Muscle of back (tissue), 13 donors: ENCODE measurements at places on chromosomes 5 and 9.
A peak's percentile ranks its signal among the peaks of the same experiment; 100 is the strongest.

GRCh38 chr9:16387382-16387781, 483.1 kb downstream of the BNC2 start:
- DNase-seq = no peak

DNA sequence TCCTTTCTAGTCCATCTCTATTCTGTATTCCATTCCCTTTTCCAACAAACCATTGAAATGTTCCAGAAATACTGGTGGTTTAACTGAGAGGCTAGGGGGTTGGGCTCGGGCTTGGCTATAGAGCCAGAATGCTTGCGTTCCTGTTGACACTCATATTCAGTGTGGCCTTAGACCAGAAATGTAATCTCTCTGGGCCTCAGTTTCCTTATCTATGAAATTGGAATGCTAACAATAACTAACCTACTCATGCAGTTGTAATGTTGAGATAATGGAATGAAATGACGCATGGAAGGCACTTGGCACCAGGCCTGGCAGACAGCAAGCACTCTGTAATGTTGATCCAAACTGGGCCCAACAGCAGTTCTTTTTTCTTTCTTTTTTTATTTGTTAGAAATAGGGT, 26.8 kb downstream of the JADE2 start:
- no peak for DNase-seq

GRCh38 chr5:161851691-161852299, 3.9 kb downstream of the GABRA1 start:
- peak; percentile 3 for DNase-seq

GRCh38 chr5:6084376-6084775, 294.0 kb downstream of the MED10 start:
- no peak for DNase-seq

- peak; percentile 67 for DNase-seq
Observed at GRCh38 chr5:95900383-95900958, 61.2 kb downstream of the ELL2 start.

GRCh38 chr9:92328225-92328624, 2.5 kb downstream of the CENPP start:
- peak; percentile 64 for DNase-seq

GRCh38 chr5:71974622-71975021, 132.7 kb upstream of the MAP1B start:
- DNase-seq = no peak

DNA sequence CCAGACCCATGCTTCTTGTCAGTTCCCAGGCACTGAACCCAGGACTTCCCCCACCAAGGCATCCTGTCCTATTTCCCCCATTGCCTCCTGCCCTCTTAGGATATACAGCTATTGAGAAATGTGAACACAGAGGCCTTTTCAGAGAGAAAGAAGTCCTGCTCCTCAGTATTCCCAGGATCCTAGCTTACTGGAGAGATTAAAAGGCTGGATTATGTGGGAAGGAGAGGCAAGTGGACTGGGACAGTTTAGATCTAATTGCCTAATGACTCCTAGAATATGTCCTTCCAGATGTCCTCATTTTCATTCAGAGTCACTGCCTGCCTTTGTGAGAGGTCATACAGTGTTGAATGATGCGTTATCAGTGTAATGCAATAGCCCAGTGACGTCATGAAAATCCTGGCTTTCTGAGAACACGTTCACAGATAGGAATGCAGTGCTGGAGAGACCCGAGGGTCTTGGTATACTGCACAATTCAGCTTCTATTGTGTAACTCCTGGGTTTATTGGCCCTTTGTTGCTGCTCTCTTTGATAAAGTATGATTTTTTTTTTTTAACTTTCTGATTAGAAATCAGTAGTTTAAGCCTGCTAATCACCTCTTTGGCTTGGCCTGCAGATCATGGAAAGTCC, 26.2 kb downstream of the WWC1 start:
- peak; percentile 10 for DNase-seq

DNA sequence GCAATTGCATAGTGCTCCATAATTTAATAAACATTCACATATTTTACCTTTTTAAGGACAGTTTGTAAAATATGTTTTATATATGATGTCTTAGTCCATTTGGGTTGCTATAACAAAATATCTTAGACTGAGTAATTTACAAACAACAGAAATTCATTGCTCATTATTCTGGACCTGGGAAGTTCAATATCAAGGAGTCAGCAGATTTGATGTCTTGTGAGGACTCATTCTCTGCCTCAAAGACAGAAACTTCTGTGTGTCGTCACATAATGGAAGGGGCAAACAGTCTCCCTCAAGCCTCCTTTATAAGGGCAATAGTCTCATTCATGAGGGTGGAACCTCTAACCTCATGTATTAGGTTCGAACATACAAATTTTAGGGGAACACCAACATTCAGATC, 455.9 kb downstream of the TAF11L14 start:
- no peak for DNase-seq

DNA sequence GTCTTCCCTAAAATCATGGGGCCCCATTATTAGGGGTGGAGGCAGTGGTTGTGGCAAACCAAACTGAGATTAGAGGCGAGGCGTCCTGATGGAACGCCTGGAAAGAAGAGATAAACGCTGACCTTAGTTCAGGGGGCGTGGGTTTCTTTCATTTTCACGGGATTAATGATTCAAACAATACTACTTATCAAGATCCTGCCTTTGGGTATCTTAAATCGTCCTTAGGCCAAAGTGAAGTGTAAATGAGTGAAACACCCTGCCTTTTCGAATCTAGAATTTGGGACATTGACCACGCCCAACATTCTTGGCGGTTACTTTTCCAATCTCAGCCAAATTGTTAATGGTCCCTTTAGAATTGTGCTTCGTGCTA, 1.0 kb upstream of the UBTD2 start:
- peak; percentile 45 for DNase-seq

DNA sequence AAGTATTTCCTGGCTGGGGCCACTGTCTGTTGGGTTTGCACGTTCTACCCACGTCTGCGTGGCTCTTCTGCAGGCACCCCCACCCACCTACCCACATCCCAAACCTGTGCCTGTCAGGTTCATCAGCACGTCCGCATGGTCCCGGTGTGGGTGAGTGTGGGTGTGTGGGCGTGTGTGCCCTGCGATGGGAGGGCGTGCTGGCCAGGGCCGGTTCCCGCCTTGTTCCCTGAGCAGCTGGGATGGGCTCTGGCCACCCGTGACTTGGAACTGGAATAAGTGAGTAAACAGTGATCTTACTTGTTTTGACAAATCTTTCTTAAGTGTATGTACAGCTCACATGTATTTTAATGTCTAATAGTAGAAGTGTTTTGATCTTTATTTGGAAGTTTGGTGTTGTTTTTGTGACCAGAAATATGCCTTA, 20.4 kb downstream of the ERGIC1 start:
- DNase-seq = no peak

DNA sequence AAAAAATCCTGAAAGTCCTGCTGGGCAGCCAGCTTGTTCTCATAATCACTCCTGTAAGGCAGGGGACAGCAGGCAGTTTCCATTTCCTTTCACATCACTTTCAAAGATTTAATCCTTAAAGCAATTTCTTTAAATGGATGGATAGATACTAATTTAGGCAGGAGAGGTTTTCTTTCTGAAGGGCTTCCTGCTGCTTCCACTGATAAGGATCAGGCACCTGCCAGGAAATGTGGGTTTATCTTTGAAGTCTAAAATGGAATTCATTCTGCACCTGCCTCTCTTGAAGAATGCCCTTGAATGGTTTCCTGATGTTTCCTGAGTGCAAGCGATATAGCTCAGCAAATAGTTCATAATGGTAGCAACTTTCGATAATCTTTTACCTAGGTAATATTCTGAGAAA, 64.5 kb downstream of the STARD4 start:
- no peak for DNase-seq

DNA sequence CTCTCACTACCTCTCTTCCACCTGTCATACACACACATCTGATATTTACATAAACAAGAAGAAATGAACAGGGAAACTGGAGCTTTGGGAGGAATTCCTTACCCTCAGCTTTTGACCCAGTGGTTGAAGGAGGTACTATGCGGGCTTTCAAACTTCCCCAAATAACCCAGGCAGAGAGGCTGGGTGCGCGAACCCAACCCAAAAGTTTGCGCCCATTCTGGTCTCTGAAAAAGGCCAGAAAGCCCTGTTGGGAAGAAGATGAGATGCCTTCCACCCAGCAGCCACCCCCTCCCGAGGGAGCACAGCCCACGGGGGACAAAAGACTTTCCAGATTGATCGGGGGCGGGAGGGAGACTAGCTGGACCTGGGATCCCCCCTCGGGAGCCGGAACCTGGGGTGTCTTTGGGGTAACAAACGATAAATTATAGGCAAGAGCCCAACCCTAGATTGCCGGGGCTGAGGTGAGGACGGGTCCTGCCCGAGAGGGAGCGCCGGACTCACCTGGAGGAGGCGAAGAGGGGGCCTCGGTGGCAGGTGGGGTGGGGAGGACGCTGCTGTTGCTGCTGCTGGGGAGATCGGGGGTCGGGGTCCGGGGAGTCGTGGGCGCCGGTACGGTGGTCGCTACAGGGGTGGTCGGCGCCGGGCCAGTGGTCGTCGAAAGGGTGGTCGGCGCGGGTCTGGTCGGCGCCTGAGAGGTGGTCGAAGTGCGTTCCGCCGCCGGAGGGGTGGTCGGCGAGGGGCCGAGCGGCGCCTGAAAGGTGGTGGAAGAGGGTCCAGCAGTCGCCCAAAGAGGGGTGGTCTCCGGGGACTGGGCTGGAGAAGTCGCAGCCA, 798 bp downstream of the MEGF9 start:
- no peak for DNase-seq

DNA sequence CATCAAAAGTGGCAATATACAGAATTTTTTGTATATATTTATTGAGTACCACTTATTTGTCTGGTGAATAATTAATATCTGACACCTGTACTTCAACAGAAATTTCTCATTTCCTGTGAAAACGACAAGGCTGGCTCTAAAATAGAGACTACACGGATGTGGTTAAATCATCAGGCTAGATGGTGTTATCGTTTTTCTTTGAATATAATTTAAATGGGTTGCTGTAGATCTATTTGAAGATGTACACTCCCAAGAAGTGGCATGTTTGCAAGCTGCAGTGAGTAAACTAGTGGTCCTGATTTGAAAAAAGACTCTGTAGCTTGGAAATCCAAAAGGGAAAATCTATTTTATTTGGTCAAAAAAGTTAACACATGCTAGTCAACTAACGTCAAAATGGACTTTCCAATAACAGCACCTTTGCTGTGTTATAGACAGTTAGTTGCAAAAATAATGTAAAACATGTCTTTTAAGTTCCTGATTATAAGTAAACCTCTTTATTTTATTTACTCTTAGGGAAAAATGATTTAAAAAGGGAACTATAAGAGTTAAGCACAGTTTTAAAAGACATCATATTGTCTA, 13.8 kb downstream of the ST8SIA4 start:
- DNase-seq = no peak

DNA sequence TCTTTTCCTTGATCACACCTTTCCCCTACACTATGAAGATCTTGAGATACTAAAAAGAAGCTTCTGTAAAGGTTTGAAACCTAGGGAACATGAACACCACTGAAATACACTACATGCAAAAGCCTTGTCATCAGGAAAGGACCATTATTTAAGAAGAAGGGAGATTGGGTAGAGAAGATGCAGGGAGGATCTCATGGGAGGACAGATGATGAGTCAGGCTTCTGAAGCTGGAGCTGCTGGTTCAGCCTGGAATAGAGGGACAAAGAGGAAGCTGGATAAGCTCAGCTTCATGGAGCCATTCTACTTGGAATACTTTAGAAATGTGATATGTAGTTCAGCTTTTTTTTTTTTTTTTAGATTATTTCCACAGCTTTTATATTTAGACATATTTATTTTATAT, 169.8 kb downstream of the MAN2A1 start:
- DNase-seq = no peak

DNA sequence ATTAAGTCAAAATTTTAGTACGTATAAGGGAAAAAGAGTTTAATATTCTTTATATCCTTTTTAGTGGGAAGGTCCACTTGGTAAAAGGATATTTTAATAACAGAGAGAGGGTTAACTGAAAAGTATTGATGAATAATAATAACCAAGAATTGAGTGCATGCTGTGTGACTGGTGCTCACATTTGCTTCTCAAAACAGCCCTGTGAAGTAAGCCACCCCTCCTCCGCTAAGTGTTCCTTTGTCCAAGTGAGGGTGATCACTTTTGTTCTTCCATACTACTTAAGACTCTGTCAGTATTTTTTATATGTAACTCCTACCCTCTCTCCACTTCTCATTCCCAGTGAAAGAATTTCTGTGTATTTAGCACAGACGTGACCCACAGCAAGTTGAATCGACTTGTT, 51.5 kb downstream of the SLC44A1 start:
- no peak for DNase-seq

- DNase-seq = no peak
Observed at GRCh38 chr9:70463877-70464276, 49.4 kb upstream of the KLF9 start.

DNA sequence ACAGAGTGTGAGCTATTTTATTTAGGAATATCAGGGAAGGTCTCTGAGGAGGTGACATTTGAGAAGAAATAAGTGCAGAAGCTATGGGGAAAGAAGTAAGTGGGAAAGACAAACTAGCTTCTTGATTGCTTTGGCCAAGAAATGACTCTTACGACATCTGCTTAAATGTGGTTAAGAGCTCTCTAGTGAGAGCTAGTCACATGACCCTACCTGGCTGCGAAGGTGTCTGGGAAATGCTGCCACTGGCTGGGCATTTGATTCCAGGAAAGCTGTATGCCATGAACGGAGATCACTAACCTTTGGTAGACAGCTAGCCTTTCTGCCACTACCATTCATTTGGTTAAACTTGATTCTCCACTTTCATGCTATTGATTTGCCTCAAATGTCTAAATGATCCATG, 80.1 kb downstream of the KIAA0825 start:
- DNase-seq = no peak
